T follicular helper cell (primary cell): ENCODE measurements at places on chromosomes 7 and 10.

GRCh38 chr10:99784016-99784726 lies 1.7 kb downstream of the ABCC2 start:
- no peak for DNase-seq

DNA sequence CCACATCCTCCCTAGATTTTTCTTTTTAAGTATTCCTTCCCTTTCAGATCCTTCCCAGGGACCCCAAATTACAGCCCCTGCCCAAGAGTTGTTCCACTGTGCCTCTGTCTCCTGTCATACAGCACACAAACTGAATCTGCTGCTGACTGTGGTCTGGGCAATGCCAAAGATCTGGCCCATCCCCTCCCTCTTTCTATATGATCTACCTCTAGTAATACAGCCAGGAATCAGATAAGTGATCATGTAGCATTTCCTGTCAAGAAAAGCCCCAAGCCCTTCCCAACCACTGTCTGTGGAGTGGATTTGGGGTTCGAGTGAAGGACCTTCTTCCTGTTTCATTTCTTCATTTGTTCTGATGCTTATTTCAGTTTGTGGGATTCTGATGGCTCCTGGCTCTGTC lies 6.7 kb downstream of the STX1A start:
- DNase-seq, result no peak

DNA sequence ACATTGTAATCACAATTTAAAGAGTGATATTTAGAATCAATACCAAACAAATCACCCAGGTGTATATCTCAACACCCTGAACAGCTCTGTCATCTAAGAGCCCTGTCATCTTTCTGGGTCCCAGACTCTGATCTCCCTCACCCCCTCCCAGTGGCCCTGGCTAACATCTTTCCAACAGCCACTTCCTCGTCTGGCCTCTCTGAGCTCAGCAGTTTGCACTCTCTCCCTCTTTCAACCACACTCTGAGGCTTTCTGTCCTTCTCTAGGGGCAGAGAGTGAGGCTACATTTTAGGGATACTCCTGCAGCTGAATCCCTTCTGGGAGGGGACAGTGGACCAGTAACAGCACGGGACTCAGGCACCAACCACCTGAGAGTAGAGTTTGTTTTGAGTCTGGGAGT lies 17.1 kb upstream of the PRRT4 start:
- DNase-seq, result no peak

DNA sequence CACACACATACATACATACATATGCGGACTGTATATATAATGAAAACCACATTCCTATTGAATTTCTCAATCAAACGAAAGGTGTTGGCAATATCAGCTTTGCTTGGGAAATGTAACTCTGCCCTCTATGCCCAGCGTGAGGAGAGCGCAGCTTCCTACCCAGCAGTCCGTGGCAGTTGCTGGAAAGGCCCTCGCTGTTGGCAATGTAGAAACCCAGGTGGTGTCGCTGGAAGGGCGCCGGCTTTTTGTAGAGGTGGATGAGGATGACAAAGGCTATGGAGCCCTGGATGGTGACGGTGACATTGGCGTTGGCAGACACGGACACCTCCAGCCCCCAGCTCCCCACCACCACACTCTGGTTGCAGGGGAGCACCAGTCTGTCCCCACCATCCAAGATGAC lies 100.9 kb downstream of the ITIH5 start:
- DNase-seq, result no peak

DNA sequence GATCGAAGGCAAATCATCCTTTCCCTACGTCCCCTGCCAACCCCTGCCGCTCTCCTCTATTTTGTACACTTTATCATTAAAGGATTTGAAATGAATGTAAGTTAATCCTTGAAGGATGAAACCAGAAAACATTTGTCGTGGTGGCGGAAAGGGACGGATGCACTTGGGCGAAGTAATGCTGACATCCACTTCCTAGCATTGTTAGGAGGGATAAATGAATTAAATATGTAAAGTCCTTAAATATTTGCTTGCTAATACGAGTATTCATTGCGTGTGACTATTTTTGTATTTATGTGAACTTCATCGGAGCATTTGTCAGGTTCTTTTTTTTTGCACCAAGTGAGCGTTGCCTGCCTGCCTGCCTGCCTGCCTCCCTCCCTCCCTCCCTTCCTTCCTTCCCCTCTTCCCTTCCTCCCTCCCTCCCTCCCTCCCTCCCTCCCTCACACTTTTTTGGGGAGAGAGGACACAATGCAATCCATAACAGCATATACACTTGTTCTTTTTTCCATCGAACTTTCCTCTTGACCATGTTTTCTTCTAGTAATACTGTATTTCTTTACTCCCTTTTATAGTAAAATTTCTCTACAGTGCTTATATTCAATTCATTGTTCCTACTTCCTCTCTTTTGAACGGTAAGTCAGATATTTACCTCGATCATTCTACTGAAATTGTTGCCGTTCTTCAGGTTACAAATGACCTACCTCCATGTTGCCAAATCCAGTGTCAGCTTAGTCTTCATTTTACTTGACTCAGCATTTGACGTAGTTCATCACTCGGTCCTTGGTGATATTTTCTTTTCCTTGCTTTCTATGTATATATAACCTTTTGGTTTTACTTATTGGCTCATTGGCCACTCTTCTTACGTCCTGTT lies 831 bp downstream of the CCDC7 start:
- no peak for DNase-seq

- no peak for DNase-seq
Measured at GRCh38 chr10:520402-520787, 169.1 kb downstream of the DIP2C start.

- peak; percentile 14 for DNase-seq
Measured at GRCh38 chr7:111138193-111138569, 47.3 kb downstream of the LRRN3 start.

- no peak for DNase-seq
Measured at GRCh38 chr7:105934572-105935185, 28.4 kb upstream of the CDHR3 start.

DNA sequence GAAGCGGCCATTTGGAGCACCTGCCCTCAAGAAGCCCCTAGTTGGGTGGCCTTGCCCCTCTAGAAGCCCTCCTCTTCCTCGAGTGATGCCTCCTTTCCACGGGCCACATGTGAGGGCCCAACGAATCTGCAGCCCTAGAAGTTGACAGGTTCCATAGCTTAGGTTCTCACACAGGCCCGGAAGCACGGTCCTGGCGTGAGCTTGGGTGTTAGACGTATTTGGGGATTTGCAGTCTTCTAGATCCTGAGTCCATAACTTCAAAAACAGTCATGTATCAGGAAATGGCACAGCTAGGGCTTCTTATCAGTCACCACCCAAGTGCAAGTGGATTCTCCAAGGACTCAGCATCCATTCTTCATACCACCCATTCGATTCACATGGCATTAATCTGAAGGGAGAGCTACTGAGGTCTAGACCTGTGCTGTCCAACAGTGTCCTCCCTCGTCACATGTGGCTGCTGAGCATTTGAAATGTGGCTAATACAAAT lies 477 bp upstream of the FBXW4 start:
- DNase-seq, result no peak

DNA sequence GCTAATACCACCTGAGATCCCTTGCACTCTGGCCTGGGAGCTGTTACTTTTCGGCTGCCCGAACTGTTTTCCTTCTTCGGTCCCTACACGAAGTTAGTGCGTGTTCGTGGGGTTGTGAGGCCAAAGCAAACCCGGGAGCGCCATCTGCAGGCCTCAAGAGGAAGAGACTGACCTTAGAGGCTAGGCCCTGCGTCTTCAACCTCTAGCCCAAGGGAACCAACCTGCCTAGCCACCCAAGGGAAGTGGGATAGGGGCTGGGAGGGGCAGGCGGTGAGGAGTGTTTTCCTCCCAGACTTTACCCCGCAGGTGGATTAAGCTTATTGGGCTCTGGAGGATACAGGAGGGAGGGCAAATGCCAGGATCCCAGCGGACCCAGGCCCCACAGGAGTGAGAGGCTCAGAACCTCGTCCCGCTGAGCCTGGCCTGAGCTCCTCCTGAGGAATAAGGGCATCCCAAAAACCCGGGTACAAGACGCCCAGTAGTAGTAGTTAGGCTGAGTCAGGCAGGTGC lies 1.7 kb upstream of the PAX2 start:
- peak; percentile 16 for DNase-seq

- peak; percentile 81 for DNase-seq
Measured at GRCh38 chr10:32346551-32347362, at the start of gene EPC1. TSS of gene EPC1 (minus strand) at chr10:32347158. CDS start at chr10:32346915, 243 bp downstream.

GRCh38 chr10:56269181-56269580 lies 91.9 kb downstream of the ZWINT start:
- DNase-seq, result no peak

GRCh38 chr7:115689941-115690340 lies 340.6 kb downstream of the TFEC start:
- no peak for DNase-seq

GRCh38 chr7:92432299-92432946 lies 14.9 kb upstream of the GATAD1 start:
- DNase-seq, result no peak

DNA sequence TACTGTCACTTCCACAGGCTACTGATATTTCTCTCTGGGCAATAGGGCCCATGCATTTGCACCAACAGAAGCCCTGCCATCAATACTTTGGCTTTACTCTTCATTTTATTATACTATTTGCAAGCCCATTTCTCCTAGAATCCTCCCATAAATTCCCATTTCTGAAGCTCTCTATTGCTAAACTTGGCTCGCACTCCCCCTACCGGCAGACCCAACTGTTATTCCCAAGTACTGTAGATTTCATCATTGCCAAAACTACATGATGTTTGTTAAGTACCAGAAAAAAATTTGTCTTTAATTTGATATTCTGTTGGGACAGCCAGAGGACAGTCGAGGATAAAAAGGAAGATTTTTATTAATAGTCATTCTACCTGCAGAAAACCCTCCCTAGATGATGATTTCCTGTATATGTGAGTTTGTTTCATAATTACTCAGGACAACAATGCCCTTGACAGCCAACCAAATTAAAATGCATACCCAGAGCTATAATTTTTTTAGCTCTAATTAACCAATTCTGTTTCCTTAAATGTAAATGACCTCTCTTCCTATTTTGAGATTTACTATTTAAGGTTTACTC lies 298.6 kb downstream of the REEP3 start:
- DNase-seq, result no peak

DNA sequence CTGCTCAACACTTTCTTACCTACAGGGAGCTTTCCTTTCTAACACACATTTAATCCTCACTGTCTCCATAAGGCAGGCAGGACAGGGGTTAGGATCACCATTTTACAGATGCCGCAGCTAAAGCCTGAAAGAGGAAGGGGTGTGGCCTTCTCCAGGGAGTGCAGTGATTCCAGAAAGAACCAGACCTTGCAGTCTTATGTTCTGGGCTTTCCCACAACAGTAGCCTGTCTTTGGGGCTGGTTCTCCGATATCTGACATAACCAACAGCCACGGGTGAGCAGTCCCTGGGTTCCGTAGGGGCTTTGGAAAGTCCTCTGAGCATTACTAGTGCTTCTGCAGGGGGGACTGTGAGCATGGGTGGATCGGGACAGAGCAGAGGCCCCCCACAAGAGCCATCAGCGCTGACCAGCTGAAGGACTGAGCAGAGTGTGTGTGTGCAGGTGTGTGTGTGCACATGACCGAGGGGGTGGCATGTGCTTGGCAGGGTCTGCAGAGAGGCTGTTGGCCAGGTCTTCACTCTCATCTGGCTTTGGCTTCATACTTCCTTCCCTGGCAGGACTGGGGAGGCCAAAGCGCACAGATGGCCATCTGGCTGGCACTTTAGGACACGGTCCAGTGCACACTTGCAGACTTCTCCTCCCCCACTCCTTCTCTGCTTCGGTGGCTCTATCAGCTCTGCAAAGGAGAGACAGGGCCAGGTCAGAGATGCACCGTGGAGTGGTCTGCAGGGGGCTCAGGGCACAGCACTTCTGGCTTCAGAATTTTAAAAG lies 400.3 kb downstream of the RPS24 start:
- no peak for DNase-seq

GRCh38 chr7:31373337-31374289 lies 33.1 kb upstream of the NEUROD6 start:
- DNase-seq, result no peak

- no peak for DNase-seq
Measured at GRCh38 chr10:126352453-126352852, 35.8 kb downstream of the ADAM12 start.

GRCh38 chr10:31706464-31707092 lies 222.1 kb downstream of the ARHGAP12 start:
- no peak for DNase-seq

- DNase-seq, result no peak
Measured at GRCh38 chr7:113197274-113197673, 78.9 kb upstream of the SMIM30 start.

- no peak for DNase-seq
Measured at GRCh38 chr10:86229811-86230556, 136.6 kb downstream of the GRID1 start.

- DNase-seq, result no peak
Measured at GRCh38 chr7:13827716-13828115, 161.8 kb downstream of the ETV1 start.

GRCh38 chr7:33130184-33130583 lies 820 bp downstream of the BBS9 start:
- DNase-seq, result no peak

GRCh38 chr7:104653825-104654401 lies 325.5 kb downstream of the LHFPL3 start:
- no peak for DNase-seq

- DNase-seq, result no peak
Measured at GRCh38 chr10:60384708-60385398, 4.8 kb downstream of the ANK3 start.

DNA sequence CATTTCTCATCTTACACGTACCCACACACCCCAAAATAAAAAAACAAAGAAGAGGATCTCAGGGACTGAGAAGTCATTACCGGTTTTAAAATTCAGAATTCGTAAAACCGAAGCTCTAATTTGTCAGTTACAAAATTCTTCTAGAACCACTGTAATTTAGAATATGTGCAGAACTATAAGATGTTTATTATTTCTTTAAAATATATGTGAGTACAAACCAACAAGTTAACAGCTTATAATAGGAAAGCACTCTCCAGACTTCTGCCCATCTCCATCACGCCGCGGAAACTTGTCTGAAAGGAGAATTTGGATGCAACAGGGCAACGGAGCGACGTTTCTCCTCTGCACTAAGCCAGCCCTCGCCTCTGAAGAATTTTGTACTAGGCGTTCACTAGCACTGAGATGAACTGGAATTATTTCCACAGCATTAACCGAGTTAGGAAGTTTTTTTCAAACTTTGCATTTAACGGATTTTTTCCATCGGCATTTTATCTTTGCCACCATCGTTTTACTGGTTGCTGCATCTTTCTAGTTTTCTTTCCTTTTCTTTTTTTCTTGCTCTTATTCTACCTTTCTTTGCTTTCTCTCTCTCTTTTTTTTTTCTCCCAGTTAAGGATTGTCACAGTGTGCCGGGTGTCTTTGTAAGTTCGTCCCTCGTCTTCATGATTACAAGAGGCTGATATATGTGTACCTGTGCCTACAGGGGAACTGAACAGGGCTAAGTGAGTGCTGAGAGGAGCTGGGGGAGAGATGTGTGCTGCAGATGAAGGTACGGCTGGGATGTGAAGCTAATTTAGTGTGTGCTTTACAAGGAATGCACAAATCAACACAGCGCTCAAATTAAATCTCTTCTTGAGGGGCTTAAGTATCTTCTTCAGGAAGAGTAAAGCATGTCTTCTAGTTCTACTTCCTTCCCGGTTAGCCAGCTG lies 295.9 kb upstream of the NFE2L3 start:
- DNase-seq, result no peak
